ENCODE measurements at places on chromosomes 12 and 14.
A peak's percentile ranks its signal among the peaks of the same experiment; 100 is the strongest.

DNA sequence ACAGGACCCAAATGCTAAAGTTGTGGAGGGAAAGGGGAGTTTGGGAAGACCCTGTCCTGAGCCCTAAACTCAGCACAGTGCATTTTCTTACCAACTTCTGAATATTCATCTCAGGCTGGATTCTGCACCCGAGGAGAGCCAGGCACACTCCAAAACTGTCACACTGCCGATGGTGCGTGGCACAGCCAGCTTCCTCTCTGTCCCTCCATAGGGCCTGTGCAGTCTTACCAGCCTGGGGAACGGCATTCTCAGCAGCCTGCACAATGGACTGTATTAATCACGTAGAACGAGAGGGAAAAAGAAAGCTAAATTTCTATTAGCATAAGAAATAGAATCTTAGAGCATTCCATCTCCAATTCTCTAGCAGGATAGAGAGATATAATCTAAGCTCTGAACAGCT lies 71.3 kb upstream of the GPATCH2L start:
- DNase-seq: no peak

- no peak for DNase-seq
Measured at GRCh38 chr12:124248941-124249825, 45.7 kb upstream of the RFLNA start.

DNA sequence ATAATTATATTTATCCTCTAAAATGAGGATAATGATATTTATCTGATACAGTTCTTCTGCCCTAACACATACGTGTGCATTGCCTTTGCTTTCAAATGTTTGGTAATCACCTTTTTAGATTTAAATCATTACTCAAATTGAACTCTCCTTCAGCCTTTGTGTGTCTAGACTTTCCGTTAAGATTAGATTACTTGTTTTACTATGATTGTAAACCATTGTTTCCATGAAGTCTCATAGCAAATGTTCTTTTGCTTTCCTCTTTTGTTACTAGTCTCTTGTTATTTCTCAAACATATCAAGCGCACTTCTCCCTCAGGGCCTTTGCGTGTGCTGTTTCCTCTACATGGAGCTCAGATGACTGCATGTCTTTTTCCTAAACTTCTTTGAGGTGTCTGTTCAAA lies 63.7 kb downstream of the ETV6 start:
- DNase-seq: no peak

- DNase-seq: peak; percentile 28
Measured at GRCh38 chr14:22400655-22401259, 188.3 kb downstream of the DAD1 start.

DNA sequence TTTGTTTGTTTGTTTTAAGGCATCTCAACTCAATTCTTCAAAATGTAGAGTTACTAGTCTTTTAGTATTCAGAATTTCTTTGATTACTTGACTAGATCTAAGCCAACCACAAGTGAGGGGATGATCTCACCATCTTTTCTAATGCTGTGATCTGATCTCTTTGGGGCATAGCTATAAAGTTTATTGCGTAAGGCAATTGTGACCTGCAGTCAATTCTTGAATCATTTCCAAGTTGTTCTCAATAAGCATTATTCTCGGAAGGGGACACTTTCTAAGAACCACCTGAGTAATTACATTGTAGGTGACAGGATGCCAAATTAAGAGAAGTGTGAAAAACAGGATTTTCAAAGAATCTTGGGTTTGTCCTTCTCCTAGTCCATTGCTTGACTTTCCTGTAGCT lies 13.1 kb downstream of the DACT1 start:
- no peak for DNase-seq

- no peak for DNase-seq
Measured at GRCh38 chr12:25394025-25394424, 143.3 kb upstream of the KRAS start.

GRCh38 chr12:23049180-23049579 lies 424.2 kb downstream of the ETNK1 start:
- no peak for DNase-seq

DNA sequence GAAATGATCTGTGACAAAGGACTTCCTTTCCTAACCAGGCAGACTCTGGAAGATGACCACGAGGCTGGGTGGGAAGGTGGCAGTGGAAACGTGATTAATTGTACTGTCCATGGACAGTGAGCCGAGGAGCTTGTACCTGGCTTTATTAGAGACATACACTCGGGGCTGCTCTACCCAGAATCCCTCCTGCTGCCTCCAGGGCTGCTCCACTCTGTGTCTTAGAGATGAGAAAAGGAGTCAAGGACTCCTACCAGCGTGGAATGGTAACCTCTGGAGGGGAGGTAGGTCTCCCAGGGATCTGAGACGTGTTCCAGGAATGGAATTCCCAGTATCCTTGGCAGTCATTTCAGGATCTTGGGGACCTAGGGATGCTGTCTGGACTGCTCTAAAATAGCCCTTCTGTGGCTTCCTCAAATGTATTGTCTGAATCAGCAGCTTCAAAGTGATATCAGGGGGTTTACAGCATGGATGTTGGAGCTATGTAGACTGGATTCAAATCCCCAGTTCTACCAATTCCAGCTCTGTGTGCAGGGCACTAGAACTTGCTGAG lies 237.8 kb downstream of the CACNA1C start:
- DNase-seq: no peak

- DNase-seq: no peak
Measured at GRCh38 chr14:105168093-105168420, 519 bp downstream of the JAG2 start.

- DNase-seq: no peak
Measured at GRCh38 chr14:84042992-84043391, 1487.0 kb upstream of the FLRT2 start.

GRCh38 chr12:26028953-26029735 lies 70.7 kb downstream of the RASSF8 start:
- DNase-seq: peak; percentile 68

DNA sequence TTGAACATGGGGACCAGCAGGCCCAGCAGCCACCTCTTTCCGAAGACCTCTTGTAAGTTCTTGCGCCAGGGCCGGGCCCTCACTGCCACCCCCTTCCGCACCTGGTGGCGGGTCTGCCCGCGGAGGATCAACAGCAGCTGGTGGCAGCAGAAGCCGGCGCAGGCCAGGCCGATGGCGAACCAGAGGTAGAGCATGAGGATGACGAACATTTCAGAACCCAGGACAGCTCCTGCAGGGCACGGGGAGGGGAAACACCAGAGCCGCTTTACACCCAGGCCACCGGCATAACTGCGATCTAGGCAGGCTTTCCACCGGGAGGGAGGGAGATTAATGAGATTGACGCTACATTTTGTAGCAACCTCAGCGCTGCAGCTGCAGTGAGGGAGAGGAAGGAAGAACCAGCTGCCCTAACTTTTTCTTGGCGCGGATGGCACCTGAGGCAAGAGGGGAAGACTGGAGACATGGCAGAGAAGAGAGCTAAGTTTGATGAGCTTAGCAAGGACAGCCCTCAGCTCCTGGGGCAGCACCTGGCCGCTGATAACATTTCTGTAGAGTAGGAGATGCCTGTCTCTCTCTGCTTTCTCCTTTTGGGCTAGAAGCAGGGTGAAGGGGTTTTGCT lies 7.8 kb downstream of the ZDHHC22 start:
- DNase-seq: peak; percentile 91

DNA sequence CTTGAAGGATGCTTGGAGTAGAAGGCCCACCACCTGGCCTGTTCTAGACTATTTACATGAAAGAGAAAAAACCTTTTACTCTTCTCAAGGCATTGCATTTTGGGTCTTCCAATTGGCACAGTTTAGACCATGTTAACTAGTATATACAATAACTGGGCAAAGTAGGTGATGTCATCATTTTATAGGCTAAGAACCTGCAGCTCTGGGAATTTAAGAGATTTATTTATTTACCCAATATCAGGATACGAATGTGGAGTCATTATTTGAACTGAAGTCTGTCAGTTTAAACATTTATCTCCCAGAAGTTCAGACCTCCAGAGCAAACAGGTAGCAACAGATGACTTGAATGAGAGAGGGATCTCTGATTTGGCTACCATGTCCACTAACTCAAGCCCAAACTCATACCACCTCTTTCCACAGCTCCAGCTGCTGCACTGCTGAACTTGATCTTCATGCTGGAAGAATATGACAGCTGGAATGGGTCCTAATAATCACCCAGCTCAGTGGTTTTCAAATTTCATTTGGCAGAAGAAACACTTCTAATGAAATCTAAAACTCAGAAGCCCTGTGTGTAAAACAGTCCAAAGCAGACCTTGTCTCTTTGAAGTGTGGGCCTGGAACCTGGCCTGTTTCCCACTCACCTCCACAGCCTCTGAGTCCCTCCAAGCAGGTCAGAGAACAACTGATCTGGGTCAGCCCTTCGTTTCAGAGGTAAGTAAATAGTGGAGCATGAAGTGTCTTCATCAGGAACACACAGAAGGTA lies 179.2 kb downstream of the EMP1 start:
- no peak for DNase-seq

GRCh38 chr14:24848102-24848790 lies 201.7 kb downstream of the STXBP6 start:
- no peak for DNase-seq

GRCh38 chr12:7374423-7375144 lies 69.4 kb downstream of the CD163L1 start:
- peak; percentile 82 for DNase-seq

- peak; percentile 80 for DNase-seq
Measured at GRCh38 chr12:1655225-1655788, 26.3 kb downstream of the WNT5B start.

- DNase-seq: peak; percentile 35
Measured at GRCh38 chr14:67579040-67579439, 21.0 kb downstream of the PIGH start.

DNA sequence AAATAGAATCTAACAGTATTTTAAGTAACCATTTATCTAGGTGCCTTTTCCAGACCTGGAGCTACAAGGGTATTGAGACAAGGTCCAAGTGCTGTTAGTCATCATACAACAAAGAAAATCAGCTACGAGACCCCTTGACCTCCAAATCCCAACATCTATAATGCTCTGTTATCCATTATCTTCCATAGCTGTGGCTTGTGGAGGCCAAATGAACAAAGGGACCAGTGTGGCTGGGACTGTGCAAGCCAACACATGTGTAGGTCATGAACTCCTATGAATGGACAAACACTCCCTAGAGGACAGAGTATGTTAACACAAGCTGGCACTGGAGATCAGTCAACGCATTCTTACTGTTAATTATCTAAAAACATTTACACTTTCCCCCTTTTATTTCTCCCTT lies 374.5 kb downstream of the EMP1 start:
- DNase-seq: no peak

DNA sequence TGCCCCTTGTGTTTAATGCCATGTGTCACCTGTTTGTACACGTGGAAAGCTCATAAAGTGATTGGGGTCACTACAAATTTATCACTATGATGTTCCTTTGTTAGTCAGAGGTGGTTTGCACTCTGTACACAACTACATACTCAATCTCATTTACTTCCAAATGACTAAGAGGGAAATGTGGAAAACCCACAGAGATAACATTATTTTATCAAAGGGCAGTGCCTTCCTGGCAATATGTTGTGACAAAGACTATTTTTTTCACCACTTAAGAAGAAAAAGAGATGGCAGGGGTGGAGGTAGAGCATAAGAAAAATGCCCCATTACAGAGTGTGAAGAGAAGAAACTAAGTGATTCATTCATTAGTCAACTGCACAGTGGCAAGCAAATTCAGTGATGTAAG lies 1064.1 kb upstream of the FLRT2 start:
- no peak for DNase-seq

- no peak for DNase-seq
Measured at GRCh38 chr12:41521872-41522379, 333.8 kb downstream of the PDZRN4 start.

GRCh38 chr12:46230306-46230705 lies 38.5 kb downstream of the SLC38A1 start:
- no peak for DNase-seq
